Naive B cell (primary cell): ENCODE measurements at places on chromosomes 2 and 18.

GRCh38 chr18:42413870-42414269 lies 458.8 kb downstream of the PIK3C3 start:
- no peak for DNase-seq

GRCh38 chr2:179555691-179556283 lies 291.2 kb upstream of the SESTD1 start:
- no peak for DNase-seq

DNA sequence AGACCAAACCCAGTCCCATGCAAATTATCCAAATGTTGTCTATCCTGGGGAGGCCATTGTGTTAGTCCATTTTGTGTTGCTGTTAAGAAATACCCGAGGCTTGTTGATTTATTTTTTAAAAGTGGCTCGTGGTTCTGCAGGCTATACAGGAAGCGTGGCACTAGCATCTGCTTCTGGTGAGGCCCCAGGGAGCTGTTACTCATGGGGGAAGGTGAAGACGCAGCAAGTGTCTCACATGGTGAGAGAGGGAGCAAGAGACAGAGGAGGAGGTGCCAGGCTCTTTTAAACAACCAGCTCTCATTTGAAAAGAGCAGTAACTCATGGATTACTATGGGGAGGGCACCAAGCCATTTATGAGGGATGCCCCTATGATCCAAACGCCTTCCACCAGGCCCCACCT lies 80.3 kb upstream of the ARL4C start:
- DNase-seq = no peak

DNA sequence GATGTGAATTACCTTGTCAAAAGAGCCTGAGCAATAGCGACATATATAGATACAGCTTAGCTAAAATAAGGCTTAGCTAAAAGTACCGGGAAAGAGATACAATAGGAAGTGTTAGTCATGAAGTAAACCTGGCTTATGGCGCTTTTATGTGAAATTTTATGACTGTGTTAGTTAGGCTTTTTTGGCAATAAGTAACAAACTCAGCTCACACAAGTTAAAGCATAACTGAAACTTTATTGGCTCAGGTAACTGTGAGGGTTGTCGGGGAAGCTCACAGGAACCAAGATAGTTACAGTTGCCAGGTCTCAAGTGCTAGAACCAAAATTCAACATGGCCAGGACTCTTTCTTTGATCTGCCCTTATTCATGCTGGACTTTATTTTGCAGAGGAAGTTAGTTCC lies 925.0 kb upstream of the GYPC start:
- DNase-seq = no peak

GRCh38 chr2:223117533-223117932 lies 65.5 kb downstream of the KCNE4 start:
- no peak for DNase-seq

DNA sequence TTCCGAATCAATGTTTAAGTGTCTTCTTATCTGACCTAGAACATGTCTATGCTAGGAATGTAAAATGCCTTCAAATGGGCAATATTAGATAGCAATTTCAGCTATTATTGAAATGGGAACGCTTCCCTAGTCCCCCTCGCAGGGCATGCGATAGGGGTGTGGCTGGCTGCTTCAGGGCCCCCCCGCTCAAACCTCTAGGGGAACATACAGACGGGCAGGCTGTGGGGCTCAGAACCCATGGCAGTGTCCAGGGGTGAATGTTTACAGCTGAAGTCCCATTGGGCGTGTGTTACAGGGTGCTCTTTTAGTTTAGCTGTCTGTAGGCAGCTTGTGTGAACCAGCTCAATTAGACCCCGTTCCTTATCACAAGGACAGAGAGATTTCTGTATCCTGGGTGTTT lies 315.9 kb downstream of the DSEL start:
- no peak for DNase-seq

GRCh38 chr2:239159476-239159911 lies 241.3 kb downstream of the HDAC4 start:
- no peak for DNase-seq

DNA sequence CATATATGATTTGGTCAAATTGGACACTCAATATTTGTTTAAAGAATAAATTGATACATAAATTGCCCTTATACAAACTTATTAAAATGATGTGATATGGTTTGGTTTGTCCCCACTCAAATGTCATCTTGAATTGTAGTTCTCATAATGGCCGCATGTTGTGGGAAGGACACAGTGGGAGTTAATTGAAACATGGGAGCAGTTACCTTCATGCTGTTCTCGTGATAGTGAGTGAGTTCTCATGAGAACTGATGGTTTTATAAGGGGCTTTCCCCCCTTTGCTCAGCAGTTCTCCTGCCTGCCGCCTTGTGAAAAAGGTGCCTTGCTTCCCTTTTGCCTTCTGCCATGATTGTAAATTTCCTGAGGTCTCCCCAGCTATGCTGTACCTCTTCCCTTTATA lies 34.0 kb upstream of the SLC8A1 start:
- no peak for DNase-seq

DNA sequence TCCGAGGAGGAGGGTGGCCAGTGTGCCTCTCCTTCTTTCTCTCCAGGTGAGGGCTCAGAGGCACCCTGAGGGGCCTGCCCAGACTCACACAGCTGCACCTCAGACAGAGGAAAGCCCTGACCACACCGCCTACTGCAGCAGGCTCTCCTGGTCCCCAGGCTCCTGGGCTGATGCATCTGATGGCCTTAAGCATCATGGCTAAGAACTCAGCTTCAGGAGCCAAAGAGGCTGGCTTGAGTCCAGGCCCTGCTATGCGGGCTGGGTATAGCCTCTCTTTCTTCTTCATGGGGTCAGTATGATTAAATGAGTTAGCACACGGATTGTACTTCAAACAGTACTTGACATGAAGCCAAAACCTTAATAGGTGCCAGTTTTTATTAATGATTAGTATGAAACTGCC lies 89.6 kb downstream of the TGFA start:
- no peak for DNase-seq

DNA sequence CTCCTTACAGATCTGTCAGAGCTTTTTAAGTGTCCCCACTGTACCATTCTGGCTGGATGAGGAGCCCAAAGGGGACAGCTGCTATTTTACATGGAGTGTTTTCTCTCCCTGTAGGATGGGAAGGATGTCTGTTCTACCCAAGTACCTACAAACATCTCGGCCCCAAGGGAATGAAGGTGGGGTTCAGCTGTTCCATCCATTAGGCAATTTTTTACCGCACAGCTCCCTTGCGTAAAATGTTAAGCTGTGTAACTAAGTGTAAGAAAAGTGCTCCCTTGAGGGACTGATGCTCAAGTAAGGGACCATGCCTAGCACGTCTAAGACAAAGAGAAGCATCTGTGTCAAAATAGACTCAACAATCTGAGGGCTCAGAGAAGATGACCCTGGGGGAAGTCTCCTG lies 180.3 kb downstream of the MYO5B start:
- no peak for DNase-seq

GRCh38 chr18:54223568-54224241 lies 764 bp downstream of the MBD2 start:
- peak; percentile 44 for DNase-seq

GRCh38 chr2:15548974-15549373 lies 12.2 kb downstream of the NBAS start:
- no peak for DNase-seq

DNA sequence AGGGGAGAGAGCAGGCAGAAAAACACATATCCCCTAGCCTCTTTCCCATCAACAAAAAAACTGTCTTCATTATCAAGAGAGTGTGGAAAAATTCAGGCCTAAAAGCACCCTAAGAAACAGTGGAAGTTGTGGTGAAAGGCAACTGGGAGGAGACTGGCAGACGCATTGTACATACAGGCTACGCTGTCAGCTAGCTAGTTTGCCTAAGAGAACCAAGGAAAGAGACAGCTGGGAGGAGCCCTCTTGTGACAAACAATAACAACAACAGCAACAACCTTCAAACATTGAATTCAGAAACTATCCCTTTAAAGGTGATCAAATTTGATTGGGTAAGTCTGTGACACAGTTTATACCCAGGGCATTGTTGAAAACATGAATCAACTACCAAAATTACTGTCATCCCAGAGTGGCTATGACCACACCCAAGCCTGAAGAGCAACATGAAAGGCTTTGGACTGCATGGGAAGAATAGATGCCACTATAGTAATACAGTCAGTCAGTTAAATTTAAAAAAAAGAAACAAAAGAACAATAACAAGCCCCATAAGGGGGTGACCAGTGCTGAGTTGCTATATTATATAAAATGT lies 88.9 kb upstream of the CRIM1 start:
- no peak for DNase-seq

DNA sequence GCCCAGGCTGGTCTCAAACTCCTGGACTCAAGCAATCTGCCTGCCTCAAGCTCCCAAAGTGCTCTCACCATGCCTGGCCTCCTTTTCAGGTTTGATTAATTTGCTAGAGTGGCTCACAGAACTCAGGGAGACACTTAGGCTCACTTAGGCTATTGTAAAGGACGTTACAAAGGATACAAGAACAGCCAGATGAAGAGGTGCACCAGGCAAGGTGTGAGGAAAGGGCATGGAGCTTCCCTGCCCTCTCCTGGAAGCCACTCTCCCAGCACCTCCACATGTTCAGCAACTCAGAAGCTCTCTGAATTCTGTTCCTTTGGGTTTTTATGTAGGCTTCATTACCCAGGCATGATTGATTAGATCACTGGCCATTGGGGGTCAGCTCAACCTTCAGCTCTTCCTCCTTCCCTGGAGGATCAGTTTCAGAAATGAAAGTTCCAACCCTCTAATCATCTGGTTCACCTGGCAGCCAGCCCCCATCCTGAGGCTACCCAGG lies 78.7 kb upstream of the RGPD5 start:
- DNase-seq = no peak

DNA sequence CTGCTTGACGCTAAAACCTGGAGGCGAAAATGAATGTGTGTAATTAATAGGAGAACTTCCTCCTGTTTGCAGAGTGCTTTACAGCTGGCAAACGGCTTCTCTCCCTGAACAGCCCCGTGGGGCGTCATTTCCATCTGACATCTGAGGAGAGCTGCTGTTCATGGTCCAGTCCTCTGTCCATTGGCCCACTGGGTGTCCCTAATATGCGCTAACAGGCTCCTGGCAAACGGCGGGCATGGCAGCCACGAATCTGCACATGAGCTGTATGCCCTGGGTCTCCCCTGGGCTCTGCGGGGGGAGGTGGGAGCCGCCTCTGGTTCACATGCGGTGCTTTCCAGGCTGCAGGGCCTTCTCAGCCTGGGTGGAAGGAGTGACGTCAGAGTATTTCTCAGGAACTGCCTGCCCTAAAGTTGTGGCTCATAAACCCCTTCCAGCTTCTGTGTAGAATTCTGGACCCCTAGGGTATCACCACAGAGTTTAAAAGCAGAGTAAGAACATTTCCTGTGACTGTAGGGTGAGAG lies 73.2 kb downstream of the LRRFIP1 start:
- DNase-seq = peak; percentile 63

- DNase-seq = no peak
Observed at GRCh38 chr18:10010611-10011015, 96.8 kb downstream of the VAPA start.

DNA sequence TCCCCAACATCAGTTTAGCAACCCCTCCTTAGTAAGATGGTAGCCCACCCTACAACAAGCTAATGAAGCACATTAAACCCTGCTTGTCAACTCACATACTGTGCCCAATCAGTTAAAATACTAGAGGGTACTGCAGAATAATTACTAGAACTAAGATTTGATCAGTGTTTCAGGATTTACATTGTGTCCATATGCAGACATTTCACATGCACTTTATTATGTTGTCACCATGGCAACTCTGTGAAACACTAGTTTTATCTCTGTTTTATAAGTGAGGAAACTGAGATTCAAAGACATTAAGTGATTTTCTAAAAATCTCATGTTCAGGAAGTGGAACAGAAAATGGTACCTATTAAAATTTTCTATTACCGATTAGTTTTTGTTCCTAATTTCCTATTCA lies 61.7 kb downstream of the CYBRD1 start:
- DNase-seq = no peak

DNA sequence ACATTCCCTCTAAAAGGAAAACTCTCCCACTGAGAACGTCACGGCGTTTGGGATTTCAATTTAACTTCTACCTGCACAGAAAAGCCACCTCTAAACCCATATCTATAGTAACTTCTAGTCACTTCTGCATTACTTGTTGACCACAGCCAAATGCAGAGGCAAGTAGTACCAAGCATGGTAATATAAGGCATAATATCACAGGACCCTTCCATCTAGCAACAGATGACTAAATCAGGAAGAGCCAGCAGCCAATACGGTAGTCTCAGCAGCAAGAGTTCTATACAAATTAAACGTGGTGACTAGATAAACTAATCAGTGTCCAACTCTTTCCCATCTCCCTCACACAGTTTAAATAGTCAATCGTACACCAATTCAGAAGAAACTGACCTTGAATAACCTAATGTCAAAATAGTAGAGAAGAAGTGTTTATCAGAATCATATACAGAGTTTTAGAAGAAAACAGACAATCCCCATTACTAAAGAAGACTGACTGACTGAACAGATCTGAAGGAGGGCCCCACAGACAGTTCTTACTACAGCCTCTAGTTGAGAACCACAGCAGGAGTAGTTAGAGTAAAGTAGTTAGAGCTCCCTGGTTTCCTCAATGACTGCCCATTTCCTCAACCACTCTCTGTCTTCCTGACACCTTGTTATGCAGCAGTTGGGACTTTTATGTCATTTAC lies 30.0 kb downstream of the MEMO1 start:
- DNase-seq = peak; percentile 74

- no peak for DNase-seq
Observed at GRCh38 chr2:429575-430254, 141.8 kb upstream of the ALKAL2 start.

- no peak for DNase-seq
Observed at GRCh38 chr2:11562476-11562875, 28.6 kb downstream of the GREB1 start.

GRCh38 chr2:241399941-241400922 lies 44.1 kb downstream of the FARP2 start:
- no peak for DNase-seq

DNA sequence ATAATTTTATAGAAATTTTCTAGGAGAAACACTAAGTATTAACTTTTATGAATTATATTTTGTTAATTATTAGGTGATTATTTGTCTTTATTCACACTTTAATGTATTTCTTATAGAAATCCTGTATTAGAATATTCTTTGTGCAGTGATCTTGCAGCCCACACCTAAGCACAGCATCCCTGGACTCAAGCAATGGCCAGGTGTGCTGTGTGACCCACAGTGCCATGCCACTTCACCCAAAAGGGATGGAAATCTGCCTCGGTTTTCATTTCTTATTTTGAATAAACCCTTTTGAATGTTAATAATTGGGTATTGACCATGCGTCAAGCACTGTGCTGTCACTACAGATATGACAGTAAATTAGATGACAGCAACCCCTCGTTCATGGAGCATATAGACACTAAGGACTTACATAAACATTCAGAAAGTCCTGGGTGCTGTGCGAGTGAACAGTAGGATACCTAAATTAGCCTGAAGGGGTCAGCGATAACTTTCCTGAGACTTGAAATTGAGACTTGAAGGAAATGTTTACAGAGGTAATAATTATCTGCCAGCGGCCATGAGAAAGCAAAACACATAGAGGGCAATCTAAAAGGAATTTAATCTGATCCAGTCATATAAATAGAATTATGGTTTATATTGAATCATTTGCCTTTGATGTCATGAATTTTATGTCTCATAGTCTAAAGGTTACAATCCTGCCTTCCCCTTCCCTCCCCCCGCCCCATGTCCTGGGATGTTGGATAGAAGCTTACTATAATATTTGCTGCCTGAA lies 52.7 kb upstream of the CALCRL start:
- DNase-seq = no peak

- DNase-seq = no peak
Observed at GRCh38 chr18:57839942-57840381, 36.8 kb upstream of the ATP8B1 start.
